Frontal cortex (tissue), 4 donors: ENCODE measurements at places on chromosomes 4 and X. TPM values are rescaled to one million over a fixed set of nuclear protein-coding genes. Genes with fewer than 3 reads are reported as not detected.

- DNase-seq, result no peak
These were observed 91.4 kb downstream of the HEPH start for GRCh38 chrX:66255359-66255967.

NEUROG2 gene
- 36.7 TPM for total RNA-seq

DNA sequence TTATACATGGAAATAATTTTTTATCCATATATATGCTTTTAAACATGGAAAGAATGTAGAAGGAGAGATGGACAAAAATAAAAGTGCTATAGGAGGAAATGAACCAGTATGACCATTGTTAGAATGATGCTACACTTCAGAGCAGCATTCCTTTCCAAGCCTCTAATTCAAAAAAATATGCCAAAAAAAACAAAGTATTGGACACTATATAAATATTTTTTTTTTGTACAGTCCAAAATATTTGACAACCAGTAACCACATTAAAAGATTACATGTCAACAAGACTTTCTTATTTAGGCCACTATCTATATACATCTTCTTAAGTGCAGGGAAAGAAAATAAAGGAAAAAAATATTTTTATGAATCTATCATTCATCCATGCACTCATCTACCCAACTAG is 198.6 kb downstream of the LRBA start:
- DNase-seq, result no peak

UPF3B gene
- total RNA-seq, result 3.7 TPM

FAM13A gene
- 52.2 TPM for total RNA-seq

EMCN gene
- 2.9 TPM for total RNA-seq

DNA sequence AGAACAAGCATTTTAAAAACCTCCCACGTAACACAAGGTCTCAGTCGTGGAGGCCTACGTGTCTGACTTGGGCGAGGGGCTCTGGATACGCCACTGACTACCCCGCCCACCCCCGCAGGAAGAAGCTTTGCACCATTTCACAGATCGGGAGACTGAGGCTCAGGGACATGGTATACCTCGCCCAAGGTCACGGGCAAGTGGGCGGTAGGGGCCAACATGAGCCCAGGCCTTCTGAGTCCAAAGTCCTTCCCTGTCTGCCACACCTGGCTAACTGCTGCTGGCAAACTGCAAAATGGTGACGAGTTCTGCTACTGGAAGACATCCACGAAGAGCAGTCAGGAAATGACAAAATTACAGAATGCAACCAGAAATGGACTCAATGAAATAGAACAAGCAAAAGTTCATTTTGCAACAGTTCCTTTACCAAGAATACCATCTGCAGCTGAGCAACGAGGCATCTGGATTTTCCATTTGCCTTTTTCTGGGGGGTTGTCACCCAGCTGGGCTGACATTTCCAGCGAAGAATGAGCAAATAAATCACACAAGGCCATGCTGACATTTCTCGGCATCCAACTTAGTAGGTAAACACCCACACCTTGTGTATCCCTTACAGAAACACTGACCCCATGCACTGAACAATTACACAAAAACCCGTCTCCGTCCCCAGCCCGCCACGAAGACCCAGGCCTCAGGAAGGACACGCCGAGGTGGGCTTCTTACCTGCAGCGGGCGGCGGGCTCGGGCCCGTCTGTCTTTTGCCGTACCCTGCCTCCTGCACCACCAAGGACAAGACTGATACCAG is 70.2 kb upstream of the AFAP1 start:
- DNase-seq, result no peak

DNA sequence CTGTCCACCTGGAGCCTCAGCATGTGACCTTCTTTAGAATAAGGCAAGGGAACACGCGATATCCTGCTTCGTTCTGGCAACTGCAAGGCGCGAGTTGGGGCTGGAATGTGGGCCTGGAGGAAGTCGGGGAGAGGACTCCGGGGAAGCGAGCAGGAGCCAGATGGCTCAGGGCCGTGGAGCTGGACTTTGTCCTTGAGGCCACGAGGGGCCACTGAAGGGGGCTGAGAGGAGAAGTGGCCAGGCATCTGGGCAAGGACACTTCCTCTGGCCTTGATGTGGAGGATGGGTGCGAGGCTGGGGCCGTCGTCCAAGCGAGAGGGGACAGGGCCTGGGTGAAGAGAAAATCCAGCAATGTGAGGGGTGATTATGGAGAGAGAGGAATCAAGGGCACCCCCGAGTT is 12.2 kb upstream of the DUSP9 start:
- no peak for DNase-seq

RAB39B gene
- 30.6 TPM for total RNA-seq

SYP gene
- total RNA-seq, result 151 TPM
